Amniotic epithelial cell (primary cell): ENCODE measurements at places on chromosomes 11 and 22.

DNA sequence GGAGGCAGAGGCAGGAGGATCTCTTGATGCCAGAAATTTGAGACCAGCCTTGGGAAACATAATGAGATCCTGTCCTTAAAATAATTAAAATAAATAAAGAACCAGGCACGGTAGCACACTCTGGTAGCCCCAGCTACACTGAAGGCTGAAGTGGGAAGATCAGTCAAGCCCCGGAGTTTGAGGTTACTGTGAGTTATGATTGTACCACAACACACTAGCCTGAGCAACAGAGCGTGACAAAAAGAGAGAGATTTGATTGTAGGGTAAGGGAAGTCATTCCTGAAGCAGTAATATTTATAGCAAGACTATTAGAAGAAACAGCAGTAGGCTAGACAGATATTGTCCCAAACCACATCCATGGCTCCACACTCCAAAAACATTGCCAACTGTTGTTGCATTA is 1408.4 kb upstream of the TENM4 start:
- no peak for DNase-seq

DNA sequence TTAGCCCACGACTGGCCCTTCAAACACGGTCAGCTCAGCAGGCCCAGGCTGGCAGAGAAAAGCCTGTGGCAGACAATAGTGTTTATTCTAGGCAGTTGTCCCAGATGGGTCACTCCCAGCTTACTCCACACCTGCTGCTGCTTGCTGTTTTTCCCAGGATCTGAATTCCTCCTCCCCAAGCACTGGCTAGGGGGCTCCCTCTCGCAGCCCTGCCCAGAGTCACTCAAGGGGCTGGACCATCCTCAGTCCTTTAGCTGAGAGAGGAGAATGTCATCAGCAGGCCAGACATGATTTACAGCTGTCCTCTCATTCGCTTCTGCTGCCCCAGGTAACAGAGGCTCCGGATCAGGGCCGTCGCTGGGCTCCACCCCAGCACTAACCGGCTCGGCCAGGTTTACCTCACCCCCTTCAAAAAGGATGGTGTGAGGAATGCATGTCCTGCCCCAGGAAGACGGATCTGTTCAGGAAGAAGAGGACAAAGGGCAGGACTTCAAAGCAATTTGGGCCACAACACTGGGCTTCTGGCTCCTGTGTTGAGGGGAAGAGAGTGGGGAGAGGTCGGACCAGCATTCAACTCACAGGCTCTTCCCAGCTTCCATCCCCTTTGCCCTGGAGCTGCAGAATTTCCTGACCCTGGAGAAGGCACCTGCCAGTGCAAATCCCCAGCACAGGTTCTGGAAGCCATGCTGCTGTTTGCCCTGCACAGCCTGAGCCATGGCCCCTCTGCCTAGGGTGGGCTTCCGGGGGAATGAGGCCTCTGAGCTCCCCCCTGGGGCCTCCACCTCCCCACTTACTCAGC is 59.7 kb upstream of the BARX2 start:
- no peak for DNase-seq

- no peak for DNase-seq
Measured at GRCh38 chr11:72682858-72683243, 8.6 kb upstream of the PDE2A start.

DNA sequence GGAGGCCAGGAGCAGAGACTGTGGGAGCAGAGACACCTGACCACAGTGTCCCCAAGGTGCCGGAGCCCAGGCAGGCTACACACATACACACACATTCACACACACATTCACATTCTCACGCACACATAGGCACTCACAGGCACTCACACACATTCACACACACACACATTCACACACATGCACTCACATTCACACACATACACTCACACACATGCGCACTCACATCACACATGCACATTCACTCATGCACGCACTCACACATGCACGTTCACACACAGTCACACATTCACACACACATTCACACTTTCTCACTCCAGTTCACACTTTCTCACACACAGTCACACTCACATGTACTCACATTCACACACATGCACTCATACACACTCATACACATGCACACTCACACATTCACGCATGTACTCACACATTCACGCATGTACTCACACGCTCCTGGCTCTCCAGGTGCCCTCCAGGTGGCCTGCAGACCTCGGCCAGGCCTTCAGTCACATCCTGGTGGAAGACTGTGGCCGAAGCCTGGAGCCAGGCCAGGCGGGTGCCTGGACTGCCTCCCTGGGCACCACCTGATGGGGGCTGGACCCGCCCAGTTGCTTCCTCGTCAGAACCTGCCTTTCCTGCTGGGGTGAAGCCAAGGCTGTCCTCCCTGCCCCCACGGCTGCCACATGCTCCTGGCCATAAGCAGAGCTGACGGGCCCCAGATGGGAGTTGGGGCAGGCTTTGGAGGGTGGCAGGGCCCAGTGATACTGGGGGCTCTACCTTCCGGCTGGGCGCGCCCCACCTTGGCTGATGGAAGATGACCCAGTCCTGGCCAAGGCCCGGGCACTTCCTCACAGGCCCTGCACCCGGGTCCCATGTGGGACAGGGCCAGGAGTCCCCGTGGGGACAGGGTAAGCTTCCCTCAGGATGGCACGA is 89.5 kb downstream of the WNT7B start:
- no peak for DNase-seq
